Omental fat pad (tissue), 4 donors: ENCODE measurements at places on chromosomes 16 and 17. TPM values are rescaled to one million over a fixed set of nuclear protein-coding genes. Genes with fewer than 3 reads are reported as not detected.

- no peak for DNase-seq
Observed at GRCh38 chr17:18102640-18103039, 5.9 kb upstream of the MYO15A start.

Gene C16orf86
- total RNA-seq = 8.3 TPM

DNA sequence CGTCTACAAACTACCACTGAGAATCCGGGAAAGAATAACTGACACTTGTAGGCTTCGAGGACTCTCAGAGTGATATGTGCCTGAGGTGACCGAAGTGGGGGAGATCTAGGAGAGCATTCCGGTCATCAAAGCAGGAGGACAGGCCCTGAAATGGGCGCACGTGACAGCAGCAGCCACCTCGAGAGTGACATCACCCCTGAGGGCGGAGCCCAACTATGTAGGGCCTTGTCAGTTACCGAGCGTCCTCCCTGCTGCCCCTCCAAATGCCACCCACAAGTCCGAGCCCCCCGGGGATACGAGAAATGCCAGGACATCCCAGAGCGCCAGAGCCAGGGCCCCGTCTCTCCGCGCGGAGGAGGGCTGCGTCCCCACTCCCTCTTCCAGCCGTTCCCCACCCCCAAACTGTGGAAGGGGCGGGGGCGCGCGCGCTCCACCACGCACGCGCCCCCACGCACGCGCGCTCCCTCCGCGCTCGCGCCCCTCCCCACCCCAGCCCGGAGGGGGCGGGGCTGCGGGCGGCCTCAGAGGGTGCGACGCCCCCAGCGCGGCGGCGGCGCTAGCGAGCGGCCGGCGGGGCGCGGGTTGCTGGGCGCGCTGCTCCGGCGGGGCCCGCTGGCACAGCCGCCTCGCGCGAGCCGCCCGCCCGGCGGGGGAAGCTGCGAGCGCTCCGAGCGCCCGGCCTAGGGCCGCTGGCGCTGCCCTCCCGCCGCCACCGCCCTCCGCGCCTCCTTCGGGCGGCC is at the start of gene TANC2:
Gene TANC2, plus strand, starts transcription at position 550 of the 740 bp plus-strand sequence. CDS start 43,325 bp downstream, outside the sequence.
- peak; percentile 73 for DNase-seq

Gene GDPD1
- 3.2 TPM for total RNA-seq

Gene CCL14
- 83.2 TPM for total RNA-seq

GRCh38 chr17:72287586-72287985 is 166.8 kb downstream of the SOX9 start:
- DNase-seq = no peak

GRCh38 chr16:85639529-85640253 is 26.6 kb downstream of the GSE1 start:
- no peak for DNase-seq

DNA sequence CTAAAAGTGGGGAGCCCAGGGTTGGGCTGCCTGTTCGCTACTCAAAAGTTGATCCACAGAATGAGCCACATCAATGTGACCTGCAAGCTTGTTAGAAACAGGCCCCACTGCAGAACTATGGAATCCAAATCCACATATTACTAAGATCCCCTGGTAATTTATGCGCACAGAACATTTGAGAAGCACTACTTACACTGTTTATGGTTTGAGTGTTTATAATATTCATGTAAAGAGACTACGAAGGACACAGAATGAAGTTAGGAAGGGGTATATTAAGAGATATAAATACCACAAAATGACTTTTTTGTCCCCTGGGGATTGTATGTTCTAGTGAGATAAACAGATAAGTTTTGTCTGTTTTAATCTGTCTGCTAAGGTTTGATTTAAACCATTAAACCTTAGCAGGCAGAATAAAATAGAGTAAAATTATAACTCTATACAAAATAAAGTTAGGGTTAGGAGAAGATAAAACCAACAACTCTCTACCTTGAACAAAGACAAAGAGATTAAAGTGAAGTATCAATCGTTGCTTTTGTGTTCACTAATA is 666.9 kb upstream of the SOX9 start:
- DNase-seq = no peak

Gene HOXB1
- total RNA-seq = not detected

Gene ZNF423
- total RNA-seq = 7.4 TPM

GRCh38 chr16:86823888-86824671 is 245.7 kb downstream of the FOXL1 start:
- no peak for DNase-seq

GRCh38 chr16:3661922-3662321 is 7.4 kb downstream of the DNASE1 start:
- DNase-seq = no peak

DNA sequence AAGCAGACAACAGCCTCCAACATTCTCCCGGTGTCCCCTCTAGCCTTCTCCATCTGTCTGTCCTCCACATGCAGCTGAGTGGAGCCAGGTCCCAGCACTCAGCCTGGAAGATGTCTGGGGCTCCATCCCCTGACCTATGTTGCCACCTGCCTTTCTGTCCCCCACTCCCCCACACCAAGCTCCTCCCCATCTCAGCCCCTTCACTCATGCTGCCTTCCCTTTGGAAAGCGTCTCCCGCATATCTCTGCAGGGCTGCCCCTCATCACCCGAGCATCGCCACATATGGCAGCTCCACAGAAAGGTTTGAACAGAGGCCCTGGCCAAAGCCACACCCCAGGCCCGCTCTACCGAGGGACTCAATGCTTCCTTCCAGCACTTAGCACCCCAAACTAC is 24.2 kb downstream of the NSMCE1 start:
- no peak for DNase-seq

Gene TMC5
- total RNA-seq = 1.1 TPM

DNA sequence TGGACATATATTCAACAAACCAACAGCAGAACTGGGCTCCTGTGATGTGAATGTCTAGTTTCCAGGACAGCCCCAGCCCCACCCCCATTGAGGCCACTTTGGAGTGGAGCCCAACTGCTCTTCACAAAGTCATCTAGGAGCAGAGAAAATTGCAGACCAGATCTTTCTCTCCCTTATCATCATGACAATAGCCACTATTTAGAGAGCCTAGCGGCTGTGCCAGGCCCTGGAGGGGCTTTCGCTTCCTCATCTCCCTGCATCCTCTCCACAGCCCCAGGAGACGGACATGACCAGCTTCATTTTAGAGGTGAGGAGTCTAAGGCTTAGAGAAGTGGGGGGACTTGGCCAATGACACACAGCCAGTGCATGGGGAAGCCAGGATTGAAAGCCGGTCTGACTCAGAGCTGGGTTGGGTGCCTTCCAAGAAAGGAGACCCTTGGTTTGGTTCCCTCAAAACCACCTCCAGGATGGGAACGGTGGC is 1.4 kb downstream of the PRSS8 start:
- DNase-seq = no peak

DNA sequence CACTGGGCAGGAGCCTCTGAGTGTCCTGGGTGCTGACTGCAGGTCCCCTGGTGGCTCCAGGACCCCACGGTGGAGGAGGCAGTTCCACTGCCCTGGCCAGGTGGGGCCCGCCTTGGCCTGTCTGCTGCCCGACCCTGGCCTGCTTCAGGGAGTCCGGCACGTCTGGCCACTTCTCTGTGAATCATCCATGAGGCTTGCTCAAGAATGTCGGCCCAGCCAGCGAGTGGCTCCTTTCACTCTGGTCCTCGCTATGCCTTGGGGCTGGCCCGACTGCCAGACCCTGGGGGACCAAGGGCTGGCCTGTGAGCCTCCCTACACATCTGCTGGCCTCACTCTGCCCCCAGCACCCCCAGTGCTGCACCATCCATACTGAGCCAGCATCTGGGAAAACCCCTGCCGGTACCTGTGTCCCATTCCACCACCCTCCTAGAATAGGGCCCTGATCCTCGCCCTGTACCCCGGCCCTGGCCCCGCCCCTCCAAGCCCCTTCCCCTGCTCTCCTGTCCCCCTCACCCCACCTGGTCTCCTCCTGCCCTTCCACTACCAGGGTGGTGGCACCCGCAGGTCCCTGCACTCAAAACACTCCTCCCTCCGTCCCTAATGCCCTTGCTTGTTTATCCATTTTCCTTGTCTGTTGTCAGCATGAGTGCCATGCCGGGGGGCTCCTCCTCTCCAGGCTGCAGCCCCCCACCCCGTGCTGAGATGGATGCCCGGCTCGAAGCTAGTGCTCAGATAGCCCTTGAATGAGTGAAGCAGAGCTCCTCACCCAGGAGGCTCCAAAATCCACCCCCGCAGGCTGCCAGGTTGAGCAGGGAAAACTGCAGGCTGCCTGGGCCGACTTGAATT is 35.5 kb downstream of the ADCY7 start:
- no peak for DNase-seq

- no peak for DNase-seq
Observed at GRCh38 chr16:87723226-87723623, 42.6 kb downstream of the KLHDC4 start.

Gene TEX14
- 0.32 TPM for total RNA-seq

DNA sequence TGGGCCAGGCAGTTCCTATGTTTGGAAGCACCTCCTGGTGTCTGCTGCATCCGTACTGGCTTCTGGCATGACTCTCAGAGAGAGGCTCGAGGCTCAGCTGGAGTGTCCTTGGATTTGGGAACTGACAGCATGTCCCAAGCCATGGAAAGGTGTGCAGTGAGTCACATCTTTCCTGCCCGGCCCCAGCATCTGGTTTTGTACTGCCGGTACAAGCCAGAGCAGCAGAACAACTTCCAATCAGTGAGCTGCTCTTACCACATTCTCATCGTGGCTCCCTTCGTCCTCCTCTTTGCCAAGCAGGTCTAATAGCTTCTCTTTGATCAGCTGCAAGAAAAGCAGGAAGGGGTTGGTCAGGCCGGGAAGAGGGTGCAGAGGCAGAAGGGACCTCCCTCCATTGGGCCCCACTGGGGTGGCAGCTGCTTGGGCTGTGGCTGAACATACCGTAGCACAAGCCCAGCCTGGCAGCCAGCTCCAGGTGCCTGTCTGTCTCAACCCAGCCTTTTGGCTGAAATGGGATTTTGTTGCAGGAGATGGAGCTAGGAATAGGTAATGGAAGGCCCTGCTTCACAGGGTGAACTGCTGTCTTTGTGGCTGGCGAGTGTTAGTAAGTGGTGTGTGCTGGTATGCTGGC is 24.2 kb downstream of the SPACA3 start:
- no peak for DNase-seq

Gene RAB34
- 90.6 TPM for total RNA-seq

Gene CUEDC1
- 22.6 TPM for total RNA-seq

Gene RNF43
- not detected for total RNA-seq

DNA sequence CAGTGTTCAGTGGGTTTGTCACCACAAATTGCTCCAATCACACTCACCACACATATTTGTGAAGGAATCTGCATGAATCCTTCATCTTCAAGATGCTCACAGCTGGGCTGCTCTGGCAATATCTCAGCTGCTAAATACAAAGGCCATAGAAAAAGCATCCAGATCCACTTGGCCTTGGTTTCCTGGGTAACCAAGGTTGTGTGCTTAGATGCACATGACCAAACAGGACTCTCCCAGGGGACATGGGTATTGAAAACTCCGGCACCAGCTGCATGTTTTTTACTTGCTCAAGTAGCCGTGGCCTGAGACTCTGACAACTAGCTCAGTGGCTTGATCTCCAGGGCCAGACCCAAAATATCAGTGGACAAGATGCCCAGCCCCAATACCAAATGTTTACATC is 131.3 kb downstream of the CBLN1 start:
- no peak for DNase-seq

DNA sequence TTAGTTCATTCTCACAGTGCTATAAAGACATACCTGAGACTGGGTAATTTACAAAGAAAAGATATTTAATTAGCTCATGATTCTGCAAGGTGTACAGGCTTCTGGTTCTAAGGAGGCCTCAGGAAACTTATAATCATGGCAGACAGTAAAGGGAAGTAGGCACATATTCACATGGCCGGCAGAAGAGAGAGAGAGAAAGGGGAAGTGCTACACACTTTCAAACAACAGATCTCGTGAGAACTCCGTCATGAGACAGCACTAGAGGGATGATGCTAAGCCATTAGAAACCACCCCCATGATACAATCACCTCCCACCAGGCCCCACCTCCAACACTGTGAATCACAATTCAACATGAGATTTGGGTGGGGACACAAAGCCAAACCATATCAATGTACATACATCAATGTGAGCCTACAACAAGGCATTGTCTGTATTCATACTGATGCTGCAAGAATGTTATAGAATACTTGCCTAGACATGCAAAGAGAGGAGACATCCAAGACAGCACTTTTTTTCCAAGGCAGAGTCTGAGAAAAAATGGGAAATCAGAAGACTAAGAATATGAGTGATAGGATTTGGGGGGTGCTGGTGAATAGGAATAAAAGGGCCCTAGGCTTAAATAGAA is 114.8 kb upstream of the XYLT1 start:
- DNase-seq = no peak

Gene GAS7
- 148 TPM for total RNA-seq

DNA sequence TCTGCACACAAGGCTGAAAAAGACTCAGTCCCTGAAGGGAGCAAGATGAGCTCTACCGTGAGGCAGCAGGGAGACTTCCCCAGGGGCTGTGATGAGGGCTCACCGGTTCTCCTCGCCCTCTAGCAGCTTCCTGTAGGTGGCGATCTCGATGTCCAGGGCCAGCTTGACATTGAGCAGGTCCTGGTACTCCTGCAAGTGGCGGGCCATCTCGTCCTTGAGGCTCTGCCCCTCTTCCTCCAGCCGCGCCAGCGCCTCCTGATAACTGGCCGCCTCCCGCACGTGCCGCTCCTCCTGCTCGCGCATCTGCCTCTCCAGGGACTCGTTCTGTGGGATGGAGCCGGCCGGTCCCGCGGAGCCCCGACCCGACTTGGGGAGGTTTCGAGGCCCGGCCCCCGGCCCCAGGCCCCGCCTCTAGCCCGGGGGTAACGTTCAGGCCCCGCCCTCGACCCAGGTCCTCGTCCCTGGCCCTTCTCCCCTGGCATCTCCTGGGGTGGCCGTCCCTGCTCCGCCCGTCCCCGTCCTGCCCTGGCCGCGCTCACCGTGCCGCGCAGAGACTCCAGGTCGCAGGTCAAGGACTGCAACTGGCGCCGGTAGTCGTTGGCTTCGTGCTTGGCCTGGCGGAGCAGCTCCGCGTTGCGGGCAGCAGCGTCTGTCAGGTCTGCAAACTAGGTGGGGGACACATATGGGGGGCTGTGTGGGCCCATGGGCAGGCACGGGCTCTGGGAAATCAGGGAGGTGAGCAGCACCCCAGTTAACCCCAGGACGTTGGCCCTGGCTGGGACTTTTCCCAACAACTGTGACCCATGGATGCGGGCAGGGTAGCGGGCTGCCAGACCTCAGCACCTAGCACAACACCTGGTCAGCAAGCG is 3.9 kb downstream of the GFAP start:
- DNase-seq = no peak

Gene RHBDL1
- total RNA-seq = 0.96 TPM

- DNase-seq = no peak
Observed at GRCh38 chr16:27058299-27058698, 8.4 kb upstream of the C16orf82 start.

Gene TP53TG3D
- total RNA-seq = not detected
